ENCODE measurements at places on chromosomes 2 and 18.

DNA sequence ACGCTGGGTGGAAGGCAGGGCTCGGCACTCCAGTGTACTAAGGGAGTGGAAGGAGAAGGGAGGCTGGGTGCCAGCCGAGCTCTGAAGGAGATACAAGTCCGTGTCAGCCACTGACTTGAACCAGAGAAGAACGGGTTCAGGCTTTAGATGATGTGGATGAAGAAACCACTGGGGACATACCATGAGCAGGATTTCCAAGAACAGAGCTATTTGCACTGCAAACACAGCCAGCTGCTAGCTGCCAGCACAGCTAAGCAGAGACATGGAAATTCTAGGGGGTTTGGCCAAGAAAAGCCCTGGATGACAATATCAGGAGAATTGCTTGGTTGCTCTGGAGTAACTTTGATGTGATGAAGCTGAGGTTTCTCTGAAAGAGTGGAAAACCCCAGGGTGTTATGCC is 5.2 kb downstream of the CD207 start:
- no peak for DNase-seq

DNA sequence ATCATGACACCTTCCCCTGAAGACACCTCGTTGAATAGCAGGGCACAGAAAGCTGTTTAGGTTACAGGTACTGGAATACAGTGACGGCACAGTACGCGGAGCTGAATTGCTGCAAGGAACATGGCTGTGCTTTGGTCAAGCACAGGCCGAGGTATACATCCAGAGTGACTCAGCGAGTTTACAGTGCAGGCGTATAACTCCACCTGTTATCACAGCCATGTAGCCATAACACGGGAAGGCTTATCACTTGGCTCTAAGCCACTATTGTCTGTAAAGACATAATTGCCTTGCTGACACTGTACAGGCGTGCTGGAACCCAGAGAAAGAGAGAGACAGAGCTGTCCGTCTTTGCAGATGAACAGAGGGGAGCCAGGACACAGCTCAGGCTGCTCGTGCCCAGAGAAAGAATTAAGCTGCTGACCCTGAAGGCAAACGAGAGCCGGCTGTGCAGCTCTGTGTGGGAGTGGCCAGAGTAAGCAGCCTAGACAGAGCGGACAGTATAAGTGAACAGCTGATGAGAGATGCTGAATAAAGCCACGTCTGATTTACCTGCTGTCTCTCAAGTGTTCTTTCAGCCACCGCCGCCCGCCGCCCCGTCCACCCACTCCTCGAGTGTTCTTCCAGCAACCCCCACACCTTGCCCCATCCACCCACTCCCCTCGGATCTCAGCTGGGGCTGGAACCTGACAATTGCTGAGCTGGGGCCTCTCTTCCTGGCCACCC is 87.3 kb upstream of the PPP1CB start:
- no peak for DNase-seq

GRCh38 chr2:29206941-29207340 is 91.7 kb downstream of the CLIP4 start:
- no peak for DNase-seq

DNA sequence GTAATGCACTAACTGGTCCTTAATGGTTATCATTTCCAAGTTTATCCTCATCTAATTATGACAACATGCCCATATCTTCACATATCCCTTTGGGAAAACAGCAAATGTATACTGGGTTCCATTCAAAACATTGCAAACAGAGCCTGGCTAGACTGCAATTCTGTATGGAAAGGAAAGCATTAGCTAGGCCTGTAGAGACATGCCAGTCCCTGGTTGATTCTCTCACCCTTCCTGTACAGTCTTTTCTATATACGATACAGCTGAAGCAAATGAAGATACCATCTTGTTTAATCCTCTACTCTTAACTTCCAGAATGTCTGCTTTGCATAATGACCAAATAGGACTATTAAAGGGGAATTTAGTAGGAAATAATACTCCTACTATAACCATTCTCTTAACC is 294.4 kb upstream of the MC4R start:
- DNase-seq: no peak

DNA sequence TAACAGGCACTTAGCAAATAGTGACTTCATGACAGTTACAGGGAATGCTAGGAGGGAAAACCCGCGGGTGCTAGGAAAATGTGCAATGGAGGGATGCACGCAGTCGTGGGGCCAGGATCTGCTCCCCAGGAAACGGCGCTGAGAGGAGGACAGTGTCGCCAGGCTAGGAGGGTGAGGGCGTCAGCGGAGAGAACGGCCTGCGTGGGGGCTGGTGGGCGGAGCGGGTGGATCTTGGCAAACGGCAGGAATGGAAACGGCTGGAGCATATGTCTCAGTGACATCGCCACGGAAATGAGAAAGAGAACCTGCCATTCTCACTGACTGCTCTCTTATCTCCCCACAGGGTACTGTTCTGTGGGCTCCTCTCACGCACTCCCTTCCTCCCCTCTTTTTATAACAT is 478.5 kb upstream of the ID2 start:
- no peak for DNase-seq

GRCh38 chr2:172177581-172177980 is 74.9 kb upstream of the DLX2 start:
- DNase-seq: no peak

GRCh38 chr18:76750917-76751890 is 71.2 kb upstream of the ZNF236 start:
- DNase-seq: no peak

GRCh38 chr2:208798698-208799097 is 392.1 kb downstream of the PTH2R start:
- DNase-seq: no peak

DNA sequence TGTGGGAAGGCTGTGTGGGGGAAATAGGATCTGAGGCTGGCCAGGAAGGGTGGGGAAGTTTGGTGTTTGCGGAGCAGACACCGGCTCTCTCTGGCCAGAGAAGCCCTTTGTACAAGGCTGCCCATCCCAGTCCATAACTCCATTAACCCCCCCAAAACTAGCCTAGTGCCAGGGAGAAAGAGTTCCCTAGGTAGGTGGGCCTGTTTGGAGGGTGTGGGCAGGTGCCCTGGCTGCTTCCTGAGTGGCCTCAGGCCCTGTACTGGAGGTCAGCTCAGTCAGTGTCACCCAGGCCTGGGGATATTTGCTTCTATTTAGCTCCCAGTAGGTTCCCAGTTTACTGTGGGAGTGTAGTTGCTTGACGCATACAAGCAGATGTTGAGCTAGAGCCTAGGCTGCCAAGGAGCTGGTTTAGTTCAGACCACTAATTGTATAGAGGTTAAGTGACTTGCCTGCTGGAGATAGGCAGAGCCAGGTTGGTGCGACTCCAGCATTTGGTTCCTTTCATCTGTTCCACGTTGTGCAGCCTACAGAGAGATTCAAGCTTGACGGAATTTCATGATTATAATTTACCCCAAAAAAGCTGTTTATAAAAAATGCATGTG is 2.9 kb upstream of the GREB1 start:
- no peak for DNase-seq

DNA sequence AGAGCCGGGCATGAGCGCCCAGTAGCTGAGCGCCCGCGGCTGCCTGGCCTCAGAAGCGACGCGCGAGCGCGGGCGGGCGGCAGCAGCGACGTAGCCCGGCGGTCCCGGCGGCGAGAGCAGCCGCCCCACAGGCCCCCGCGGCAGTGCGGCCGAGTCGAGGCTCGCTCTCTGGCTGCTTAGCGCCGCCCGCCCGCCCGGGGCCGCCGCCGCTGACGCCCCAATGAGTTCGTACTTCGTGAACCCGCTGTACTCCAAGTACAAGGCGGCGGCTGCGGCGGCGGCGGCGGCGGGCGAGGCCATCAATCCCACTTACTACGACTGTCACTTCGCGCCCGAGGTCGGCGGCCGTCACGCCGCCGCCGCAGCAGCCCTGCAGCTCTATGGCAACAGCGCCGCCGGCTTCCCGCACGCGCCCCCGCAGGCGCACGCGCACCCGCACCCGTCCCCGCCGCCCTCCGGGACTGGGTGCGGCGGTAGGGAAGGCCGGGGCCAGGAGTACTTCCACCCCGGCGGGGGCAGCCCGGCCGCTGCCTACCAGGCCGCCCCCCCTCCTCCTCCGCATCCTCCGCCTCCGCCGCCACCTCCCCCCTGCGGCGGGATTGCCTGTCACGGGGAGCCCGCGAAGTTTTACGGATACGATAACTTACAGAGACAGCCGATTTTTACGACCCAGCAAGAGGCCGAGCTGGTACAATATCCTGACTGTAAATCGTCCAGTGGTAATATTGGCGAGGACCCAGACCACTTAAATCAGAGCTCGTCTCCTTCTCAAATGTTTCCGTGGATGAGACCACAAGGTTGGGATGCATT is 847 bp downstream of the HOXD8 start:
- DNase-seq: no peak

GRCh38 chr2:31254237-31255203 is 20.6 kb downstream of the EHD3 start:
- no peak for DNase-seq

GRCh38 chr2:236113948-236114347 is 54.2 kb downstream of the GBX2 start:
- DNase-seq: no peak

Measured in skeletal muscle cell (primary cell).